BE2C (cell line): ENCODE measurements at places on chromosomes 16 and 17.

- DNase-seq = peak; percentile 81
These were observed 21.4 kb upstream of the CHMP6 start for GRCh38 chr17:80970044-80970761.

DNA sequence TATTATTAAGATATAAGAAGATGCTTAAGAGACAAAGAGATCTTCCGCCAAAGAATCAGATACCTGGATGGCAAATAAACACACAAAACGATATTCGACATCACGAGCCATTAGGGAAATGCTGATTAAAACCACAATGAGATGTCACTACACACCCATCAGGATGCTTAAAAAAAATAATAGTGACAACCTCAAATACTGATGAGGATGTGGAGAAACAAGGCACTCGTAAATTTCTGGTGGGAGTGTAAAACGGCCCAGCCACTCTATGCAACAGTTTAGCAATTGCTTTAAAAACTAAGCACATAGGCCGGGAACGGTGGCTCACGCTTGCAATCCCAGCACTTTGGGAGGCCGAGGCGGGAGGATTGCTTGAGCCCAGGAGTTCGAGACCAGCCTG is 39.4 kb downstream of the TBC1D16 start:
- DNase-seq = no peak

DNA sequence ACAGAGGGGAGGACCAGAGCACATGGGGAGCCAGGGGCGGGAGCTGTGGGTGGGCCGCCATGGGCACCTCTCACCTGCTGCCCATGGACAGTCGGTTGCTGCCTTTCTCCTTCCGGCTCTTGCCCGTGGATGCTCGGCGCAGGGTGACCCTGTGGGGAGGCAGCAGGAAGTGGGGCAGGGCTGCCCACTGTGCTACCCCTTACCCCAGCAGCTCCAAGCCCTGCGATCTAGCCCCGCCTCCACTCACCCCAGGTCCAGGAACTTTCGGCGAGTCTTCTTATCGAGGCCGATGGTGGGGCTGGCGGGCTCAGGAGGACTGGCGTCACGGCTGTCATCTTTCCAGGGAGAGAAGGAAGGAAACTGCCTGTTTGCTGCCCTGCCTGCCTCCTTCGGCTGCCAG is 14.2 kb downstream of the SAMD14 start:
- no peak for DNase-seq

GRCh38 chr16:69711115-69711740 is 15.1 kb downstream of the NQO1 start:
- DNase-seq = no peak

DNA sequence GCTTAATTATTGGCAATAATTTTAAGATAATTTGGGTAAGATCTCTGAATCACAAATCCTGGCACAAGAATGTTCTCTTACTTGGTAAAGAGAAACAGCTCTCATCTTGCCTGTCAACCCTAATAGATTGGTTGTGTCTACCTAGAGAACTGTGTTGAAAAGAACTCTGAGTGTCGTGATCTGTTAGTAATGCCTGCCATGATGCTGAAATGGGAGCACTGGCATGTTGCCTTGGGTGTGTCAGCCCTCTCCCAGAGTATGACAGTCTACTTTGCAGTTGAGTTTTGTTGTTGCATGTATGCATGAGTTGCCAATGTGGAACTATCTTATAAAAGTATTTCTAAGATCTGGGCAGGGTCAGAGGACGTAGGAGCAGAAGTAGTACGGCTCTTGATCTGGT is 221.4 kb downstream of the MAF start:
- no peak for DNase-seq

GRCh38 chr16:4508806-4509205 is 29.8 kb downstream of the CDIP1 start:
- no peak for DNase-seq

DNA sequence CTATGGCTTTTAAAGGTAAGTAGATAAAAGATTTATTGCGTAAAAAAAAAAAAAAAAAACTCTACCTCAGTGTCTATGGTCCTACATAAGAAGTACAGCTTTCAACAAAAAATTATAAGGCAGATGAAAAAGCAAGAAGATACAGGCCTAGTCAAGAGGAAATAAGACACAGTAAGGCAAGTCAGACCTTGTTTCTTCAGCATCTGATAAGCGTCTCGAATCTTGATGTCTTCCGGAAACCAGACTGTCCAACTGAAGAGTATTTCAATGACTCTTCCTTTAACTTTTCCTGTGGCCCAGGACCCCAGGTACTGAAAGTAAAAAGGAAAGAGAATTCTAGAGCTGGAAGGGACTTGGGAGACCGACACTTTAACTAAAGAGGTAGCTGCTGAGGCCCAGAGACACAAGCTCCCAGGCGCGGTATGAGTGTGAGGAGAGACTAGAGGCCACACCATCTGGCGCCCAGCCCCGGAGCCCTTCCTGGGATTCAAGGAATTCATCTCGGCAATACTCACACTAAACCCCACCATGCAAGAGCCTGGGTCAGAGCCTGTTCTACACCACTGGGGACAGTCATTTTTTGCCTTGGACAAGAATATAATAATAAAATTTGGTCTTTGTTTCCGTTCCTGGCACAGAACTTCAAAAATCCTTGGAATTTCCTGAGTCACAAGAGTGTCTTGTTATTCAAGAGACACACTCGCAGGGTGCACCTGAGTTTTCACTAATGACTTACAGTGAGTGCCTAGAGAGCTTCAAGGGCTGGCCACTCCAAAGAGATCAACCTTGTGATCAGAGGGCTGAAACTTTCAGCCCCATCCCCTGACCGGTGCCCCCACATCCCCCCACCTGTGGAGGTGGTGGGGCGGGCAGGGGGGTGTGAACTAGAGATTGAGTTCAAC is 18.6 kb downstream of the GGA2 start:
- DNase-seq = no peak

DNA sequence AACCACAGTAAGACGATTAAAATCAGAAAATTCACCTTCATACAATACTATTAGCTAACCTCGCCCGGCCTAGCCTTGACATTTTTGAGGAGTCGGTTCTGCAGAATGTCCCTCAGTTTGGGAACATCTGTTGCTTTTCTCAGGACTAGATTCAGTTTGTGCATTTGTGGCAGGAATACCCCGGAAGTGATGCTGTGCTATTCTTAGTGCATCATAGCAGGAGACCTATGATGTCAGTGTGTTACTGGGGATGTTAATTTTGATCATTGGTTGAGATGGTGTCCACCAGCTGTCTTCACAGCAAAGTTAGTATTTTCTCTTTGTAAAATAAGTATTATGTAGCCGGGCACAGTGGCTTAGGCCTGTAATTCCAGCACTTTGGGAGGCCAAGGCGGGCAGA is 21.5 kb upstream of the HELZ start:
- DNase-seq = no peak

- DNase-seq = no peak
These were observed 73.5 kb downstream of the HS3ST2 start for GRCh38 chr16:22887445-22887844.

DNA sequence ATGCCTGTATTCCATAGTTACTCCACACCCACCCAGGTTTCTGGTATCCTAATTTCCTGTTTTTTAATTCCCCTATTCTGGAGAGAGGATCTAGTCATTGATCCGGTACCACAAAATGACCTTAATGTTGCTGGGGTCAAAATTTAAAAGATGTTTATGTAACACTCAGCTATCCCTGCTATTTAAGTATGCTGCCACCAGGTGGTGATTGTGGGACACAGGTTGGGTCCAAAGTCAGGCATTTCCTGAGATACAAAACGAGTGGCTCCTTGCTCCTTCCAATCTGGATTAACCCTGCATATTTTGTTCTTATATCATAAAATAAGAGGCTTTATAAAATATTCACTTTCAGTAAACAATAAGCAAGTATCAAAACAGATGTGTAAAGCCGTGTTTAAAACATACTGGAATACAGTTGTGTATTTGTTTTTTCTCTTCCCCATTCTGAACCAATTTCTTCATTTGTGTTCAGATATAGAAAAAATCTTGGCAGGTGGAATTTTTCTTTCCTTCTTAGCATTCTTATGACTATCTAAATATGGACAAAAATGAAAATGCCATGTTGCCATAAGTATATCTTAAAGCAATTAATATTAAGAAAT is 16.3 kb downstream of the HS3ST4 start:
- peak; percentile 17 for DNase-seq

DNA sequence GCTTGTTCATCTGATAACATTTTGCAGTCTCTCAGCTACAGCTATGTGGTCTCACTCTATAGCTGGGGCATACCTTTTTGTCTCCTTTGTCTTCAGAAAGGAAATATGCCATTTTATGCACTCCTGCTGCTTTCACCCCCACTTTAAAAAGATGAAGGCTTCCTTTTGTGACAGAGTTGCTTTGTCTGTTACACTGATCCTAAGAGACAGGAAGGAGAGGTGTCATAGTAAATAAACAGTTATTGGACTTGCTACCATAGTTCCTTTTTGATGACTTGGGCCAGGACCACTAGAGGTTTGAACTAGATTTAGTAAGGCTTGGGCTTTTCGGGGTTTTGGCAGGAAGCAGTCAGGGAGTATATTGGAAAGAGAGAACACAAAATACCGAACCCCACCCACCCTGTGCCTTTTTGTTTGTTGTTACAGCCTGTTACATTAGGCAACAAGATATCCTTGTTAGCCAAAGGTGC is 1.8 kb upstream of the METTL9 start:
- DNase-seq = no peak

DNA sequence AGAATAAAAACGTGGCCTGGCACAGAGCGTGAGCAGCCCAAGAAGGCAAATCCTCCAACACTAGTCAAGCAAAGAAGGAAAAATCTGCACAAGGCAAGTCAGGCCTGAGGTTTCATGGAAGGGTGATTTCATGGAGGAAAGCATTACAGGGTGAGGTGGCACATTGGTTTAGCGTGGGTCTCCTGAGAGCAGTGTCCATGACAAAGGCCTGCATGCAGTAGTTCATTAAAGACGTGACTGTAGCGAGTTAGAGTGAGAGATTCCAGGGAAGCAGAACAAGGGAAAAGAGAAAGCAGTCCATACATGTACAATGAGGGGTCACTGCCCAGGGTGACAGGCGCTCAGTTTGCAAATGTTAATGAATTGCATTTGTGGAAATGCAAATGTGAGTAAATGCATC is 285.0 kb upstream of the ERCC4 start:
- DNase-seq = no peak

DNA sequence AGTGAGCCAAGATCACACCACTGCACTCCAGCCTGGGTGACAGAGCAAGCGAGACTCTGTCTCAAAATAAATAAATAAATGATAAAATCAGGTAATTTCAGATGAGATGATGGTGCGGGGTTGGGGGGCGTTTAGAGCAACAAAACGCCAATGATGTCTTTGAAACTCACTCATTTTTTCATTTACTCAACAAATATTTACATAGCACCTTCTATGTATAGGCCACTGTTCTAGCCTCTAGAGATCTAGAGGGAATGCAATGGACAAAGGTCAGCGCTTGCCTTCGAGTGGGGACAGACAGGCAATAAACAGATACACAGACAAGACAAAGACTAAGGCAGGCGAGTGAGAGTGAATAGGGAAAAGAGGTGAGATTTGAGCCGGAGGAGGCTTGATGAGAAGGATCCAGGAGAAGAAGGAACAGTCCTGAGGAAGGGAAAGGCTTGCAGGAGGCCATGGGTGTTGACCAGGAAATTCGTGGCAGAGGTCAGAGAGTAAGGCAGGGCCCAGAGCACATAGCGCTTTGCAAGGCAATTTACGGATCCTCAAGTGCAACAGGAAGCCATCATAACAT is 14.1 kb downstream of the ALDH3A1 start:
- no peak for DNase-seq

- peak; percentile 76 for DNase-seq
These were observed at the start of gene VAMP2 for GRCh38 chr17:8162233-8162996. Gene VAMP2, minus strand, starts transcription at chr17:8162948. Its CDS starts 69 bp downstream, at chr17:8162879.

- DNase-seq = no peak
These were observed 109.1 kb downstream of the SPECC1 start for GRCh38 chr17:20118280-20118679.

DNA sequence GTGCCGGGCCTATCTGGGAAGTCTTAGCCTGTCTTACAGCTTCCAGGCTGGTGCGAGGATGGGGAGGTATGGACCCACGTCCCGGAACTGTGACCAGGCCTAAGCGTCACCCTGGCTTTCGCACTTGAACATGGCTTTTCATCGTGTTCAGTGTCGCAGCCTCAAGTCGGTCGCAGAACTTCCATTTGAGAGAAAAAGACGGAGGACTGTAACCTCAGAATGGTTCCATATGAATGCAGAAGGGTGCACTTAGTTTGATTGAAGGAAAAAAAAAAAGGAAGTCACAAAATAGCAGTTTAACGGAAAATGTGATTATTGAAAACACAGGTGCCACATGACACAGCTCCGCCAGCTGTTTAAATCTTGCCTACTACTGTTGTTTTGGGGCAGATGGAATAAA is 30.2 kb upstream of the JPT2 start:
- DNase-seq = no peak

DNA sequence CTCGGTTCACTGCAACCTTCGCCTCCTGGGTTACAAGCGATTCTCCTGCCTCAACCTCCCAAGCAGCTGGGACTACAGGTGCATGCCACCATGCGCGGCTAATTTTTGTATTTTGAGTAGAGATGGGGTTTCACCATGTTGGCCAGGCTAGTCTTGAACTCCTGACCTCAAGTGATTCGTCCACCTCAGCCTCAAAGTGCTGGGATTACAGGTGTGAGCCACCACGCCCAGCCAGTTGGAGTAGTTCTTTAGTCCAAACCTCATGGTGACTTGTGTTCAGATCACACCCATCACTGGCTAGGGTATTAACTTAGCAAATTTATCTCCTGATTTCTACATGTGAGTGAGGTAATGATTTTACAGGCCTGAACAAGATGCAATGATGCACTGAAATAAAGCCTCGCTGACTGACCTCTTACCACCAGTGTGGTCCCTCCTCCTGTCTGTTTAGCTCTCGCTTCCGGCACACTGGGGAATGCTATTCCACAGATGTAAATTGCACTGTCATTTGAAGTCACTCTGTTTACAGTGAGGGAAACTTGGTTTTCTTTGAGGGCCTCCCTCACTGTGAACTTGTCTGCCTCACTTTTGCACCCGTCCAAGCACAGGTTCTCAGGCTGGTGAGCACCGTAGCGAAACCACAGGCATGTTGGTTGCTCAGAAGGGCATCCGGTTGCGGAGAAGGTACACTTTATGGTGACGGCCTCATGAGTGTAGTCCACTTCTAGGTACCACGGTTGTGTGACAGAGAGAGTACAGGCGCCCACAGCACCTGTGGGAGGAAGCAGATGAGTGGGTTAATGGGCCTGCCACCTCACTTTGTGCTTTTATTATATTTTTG is 5.5 kb downstream of the IGSF6 start:
- DNase-seq = no peak

DNA sequence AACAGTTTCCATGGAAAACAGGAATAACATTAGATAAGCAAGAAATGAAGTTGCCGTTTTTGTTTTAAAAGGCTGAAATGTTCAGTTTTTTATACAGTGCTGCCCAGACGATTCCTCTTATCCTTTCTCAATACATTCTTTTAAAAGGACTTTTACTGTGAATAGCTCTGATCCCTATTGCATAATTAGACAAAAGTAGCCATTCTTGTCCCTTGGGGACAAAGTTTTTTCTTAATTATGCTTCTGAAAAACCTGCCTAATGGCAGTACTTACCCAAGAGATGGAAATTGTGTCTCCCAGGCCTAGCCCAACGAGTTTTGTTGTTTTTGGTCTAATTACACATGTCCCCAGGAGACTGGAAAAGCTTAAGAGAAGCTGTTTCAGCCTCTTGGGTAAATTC is 27.6 kb downstream of the NXPH3 start:
- no peak for DNase-seq
